ENCODE measurements at places on chromosomes 7 and 10.

GRCh38 chr7:2172311-2173188 lies 60.2 kb downstream of the MAD1L1 start:
- DNase-seq = no peak

DNA sequence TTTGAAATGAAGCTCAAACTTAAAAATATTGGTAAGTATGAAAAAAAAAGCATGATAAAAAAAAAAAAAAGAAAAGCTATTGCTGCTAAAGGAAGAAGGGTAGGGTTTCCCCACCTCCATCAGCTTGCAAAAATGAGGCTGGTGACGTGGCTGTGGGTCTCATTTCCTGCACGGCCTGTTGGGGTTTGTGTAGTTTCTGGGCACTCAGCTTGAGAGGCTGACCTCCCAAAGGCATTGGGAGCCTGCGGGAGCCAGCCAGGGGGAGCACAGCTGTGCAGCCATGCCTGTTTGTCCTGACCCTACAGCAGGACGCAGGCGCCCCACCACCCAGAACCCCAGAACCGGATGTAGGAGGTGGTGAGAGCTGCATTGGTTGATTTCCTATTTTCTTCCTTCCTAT lies 48.8 kb upstream of the CARD11 start:
- DNase-seq = peak; percentile 45

- no peak for DNase-seq
Observed at GRCh38 chr10:114908896-114909295, 29.1 kb upstream of the TRUB1 start.

- no peak for DNase-seq
Observed at GRCh38 chr7:128407751-128408708, 1.8 kb downstream of the IMPDH1 start.

- no peak for DNase-seq
Observed at GRCh38 chr10:3763035-3763456, 22.0 kb downstream of the KLF6 start.

DNA sequence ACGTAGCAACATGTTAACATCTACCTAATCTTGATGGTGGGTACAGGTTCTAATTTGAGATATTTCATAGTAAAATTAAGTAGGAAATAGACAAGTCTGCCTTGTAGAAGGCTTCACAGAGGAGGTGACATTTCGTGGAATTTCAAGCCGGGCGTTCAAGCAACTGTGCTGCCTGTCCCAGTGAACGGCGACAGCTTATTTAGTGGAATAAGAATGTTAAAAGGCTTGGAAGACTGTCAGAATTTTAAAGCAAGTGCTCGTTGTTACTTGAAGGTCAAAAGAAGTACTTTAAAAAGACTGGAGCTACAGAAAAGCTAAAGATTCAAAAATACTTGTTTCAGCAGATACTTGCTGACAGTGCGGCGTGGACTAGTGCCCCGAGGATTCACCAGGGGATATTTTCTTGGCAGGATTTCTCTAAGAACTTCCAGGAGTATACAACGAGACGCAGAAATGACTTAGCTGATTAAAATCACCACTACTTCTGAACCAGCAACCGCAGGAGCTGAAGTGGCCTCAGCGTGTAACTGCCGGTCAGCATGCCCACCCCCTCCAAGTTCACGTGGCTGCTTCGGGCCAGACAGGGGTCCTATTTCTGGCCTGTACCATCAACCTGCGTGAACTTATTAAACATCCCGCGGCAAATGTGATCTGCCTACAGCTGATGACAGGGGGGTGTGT lies 46.5 kb downstream of the CTBP2 start:
- no peak for DNase-seq

DNA sequence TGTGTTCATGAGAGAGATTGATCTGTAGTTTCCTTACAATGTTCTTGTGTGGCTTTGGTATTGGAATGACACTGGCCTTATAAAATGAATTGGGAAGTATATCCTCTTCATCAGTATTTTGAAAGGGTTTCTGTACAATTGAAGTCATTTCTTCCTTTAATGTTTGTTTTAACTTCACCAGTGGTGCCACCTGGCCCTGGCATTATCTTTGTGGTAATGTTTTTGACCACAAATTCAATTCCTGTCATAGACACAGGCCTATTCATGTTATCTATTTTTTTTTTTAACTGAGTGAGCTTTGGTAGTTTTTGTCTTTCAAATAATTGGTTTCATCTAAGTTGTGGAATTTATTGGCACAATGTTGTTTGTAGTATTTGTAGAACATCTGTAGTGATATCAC lies 127.7 kb downstream of the CDK14 start:
- DNase-seq = peak; percentile 87

GRCh38 chr7:27513885-27514284 lies 148.8 kb downstream of the HIBADH start:
- DNase-seq = no peak

Measured in MM.1S (cell line).